ENCODE measurements at places on chromosomes 3 and 15.

DNA sequence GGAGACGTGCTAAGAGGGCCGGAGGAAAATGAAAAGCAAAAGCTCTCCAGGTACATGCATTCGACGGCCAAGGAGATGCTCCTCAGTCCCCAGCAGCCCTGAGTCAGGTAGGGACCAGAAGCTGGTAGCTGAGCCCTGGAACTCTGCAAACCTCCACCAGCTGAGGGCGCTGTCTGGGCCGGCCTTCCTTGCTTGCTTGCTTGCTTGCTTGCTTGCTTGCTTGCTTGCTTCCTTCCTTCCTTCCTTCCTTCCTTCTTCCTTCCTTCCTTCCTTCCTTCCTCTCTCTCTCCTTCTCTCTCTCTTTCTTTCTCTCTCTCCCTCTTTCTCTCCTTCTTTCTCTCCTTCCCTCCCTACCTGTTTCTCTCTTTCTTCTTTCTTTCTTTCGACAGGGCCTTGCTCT, 94.6 kb upstream of the RASGRF1 start:
- no peak for DNase-seq

DNA sequence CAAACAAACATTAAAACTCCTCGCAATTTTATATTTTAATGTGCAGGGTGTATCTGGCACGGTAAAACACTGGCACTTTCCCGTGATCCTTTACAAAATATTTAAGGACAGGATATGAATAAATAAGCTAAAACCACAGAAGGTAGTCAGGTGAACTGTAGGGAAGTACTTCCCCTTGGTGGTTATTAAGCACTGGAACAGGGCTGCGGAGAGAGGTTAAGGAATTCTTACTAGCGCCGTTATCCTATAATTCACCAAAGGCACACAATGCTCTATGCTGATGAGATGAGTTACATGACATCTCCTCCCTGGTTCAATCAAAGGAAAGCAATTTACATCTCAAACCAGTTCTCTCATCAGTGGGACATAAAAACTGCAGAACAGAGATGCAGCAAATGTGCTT, 289.8 kb downstream of the ZBTB20 start:
- DNase-seq: no peak

DNA sequence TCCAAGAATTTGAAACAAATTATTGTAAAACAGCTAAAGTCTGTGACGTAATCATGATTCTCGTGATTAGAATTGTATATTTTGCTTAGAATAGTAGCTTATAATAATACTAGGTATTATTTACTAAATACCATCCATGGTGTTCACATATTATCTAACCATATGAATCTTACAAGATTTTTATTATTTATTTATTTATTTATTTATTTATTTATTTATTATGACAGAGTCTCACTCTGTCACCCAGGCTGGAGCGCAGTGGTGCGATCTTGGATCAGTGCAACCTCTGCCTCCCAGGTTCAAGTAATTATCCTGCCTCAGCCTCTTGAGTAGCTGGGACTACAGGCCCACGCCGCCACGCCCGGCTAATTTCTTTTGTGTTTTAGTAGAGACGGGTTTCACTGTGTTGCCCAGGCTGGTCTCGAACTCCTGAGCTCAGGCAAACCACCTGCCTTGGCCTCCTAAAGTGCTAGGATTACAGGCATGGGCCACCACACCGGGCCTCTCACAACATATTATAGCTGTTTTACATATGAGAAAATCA, 173.5 kb downstream of the EPHA3 start:
- no peak for DNase-seq

- no peak for DNase-seq
Measured at GRCh38 chr3:127566833-127567232, 23.7 kb downstream of the TPRA1 start.

DNA sequence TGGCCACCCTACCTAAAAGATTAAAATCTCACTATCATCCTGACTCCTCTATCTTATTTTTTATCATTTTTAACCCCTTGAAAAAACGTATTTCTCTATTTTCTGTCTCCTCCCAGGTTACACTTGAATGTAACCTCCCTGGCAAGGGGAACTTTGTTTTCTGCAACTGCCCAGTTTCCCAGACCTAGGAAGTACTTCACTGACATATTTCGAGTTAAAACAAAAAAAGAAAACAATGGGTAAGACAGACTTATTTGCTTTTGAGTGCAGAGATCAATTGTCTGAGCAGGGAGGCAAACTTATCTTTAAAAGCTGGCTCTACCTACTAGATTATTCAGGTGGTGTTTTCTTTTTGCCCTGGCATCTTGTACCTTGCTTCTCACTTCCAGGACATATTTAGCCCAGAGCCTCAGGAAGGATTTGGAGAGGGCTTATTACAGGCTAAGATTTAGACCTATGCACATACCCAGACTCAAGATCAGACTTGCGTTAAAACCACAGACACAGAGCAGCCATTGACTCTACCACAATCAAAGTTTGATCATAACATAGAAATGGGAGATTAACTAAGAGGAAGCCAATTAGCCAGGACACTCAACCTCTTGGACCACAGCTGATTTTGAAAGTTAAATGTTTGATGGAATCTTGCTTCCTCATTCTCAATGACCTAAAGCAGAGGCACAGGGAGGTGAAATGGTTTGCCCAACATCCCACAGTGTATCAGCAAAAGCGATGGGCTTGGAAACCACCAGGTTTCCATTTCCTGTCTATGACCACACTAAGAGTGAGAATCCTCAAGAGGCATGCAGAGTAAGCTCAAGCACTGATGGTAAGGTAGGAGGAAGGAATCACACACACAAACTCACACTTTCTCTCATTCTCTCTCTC, 169.5 kb upstream of the THBS1 start:
- no peak for DNase-seq

GRCh38 chr15:38050529-38051448, 116.3 kb downstream of the TMCO5A start:
- DNase-seq: peak; percentile 73

DNA sequence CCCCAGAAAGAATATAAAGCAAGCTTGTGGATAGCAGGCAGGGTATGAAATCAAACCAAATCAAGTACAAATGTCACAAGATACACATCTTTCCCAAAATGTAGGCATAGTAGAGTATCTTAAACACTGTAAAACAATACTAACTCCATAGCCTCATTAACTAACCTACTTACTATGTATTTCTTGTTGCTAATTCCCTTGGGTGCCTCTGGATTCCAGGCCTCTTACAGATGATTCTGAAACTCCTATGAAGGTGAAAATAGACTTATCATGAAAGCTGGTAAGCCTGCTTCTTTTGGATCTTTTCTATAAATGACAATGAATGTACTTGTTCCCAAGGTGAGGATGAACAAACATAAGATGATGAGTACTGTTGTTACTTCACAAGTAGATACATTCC, 93.8 kb downstream of the FRMD5 start:
- DNase-seq: no peak

GRCh38 chr3:7917443-7918151, 584.0 kb upstream of the LMCD1 start:
- DNase-seq: no peak

- no peak for DNase-seq
Measured at GRCh38 chr15:74580538-74581350, 34.9 kb upstream of the CLK3 start.

DNA sequence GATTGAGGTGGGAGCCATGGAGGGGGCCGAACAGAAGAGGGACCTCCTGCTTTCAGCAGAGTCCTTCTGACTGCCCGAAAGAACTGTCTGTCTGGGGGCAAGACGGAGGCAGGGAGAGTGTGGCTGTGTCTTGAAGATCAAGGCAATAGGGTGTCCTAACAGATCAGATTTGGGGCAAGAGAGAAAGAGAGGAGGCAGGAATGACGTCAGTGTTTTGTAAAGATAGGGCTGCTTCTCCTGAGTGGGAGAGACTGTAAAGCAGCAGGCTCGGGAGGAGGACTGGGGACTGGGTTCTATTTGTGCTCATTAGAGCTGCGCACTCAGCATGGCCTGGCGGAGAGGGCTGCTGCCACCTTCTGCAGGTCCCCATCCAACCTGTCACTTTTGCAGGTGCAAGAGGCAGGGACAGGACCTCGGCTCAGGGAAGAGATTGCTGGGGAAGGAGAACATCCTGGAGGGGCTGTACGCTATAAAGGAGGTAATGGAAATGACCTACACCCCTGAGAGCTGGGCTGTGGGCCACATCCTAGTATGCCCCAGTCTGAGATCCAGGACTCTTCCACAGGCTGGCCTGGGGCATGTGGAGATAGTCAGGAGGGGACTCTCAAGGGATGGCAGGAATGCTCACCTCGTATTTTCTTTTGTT, 29.0 kb upstream of the FGD5 start:
- no peak for DNase-seq

GRCh38 chr15:76169018-76169417, 109.2 kb downstream of the TMEM266 start:
- DNase-seq: no peak

DNA sequence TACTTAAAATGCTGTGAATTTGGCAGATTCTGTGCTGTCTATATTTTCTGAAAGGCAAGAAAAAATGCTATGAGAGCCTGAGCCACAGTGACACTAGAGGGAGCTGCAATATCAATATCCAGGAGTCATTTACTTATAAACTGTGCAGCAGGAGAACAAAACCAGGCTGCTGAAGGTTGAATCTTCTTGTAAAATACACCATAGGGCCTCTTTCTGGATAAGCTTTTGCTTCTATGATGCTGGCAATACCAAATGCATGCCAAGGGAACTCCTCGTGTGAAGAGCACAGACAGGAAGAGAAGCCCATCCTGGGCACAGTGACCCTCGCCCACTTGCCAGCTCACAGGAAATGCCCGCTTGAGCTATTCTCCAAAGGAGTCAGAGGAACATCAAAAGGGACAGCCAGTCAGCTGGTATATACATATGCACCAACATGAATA, 48.0 kb upstream of the TSPAN3 start:
- DNase-seq: peak; percentile 73

DNA sequence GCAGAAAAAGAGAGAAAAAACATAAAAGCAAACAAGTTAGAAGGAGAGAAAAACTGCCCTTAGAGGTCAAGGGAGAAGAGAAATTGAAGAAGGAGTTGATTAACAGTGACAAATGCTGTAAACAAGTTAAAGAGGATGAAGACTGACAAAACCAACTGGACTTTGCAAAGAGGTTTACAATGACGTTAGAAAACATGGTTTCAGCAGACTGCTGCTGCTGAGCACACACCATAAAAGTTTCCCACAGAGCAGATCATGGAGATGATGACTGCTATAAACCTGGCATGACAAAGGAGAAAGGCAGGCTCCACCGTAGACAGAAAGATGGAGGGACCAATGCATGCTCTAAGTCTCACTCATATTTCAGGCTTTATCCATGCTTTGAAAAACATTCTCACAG, 78.7 kb downstream of the POLQ start:
- no peak for DNase-seq

DNA sequence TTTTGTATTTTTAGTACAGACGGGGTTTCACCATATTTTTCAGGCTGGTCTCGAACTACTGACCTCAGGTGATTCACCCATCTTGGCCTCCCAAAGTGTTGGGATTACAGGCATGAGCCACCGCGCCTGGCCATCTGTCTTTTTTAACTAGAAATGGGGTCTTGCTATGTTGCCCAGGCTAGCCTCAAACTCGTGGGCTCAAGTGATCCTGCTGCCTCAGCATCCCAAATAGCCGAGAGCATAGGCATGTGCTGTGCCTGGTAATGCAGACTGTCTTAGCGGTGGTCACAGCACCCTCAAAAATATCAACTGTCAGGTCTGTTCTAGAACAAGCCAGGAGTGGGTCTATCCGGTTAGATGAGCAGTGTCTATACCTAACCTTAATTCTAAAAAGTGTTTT, 48.2 kb downstream of the SPATA12 start:
- DNase-seq: no peak

- no peak for DNase-seq
Measured at GRCh38 chr15:66868918-66869317, 166.9 kb downstream of the SMAD6 start.

DNA sequence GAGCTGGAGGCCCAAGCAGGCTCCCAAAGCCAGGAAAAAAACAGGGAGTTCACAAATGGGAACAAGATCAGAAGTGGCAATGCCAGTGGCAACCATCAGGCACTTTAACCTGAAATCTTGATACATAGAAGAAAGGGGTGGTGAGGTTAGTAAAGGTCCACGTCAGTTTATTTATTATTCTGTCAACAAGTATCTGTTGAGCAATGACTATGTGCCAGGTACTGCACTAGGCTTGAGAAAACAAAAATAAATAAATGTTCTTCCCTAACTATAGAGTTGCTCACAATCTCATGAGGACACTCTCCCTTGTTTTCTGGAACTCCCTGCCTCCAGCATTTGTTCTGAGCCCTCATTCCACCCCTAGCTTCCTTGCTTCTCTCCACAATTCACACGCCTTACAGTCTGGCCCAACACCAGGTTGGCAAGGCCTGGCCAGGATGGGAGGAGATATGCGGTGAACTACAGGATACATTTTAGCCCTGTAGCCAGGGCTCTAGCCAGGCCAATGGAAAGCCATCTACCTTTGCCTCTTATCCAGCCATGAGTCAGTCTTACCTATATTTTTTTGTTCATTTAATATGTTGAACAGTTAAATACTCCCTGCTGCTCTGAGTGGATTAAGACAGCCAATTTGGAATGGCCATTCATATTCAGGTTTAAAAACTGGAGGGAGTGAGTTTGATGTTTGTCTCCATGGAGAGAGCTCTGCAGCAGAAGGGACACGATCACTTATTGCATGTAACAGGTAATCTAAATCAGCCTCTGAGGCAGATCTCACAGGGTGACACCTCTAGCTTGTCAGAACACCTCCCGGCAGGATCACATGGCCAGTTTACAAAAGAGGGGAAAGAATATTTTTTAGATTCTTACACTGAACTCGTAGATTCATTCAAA, 161.9 kb upstream of the ATP11B start:
- DNase-seq: no peak

DNA sequence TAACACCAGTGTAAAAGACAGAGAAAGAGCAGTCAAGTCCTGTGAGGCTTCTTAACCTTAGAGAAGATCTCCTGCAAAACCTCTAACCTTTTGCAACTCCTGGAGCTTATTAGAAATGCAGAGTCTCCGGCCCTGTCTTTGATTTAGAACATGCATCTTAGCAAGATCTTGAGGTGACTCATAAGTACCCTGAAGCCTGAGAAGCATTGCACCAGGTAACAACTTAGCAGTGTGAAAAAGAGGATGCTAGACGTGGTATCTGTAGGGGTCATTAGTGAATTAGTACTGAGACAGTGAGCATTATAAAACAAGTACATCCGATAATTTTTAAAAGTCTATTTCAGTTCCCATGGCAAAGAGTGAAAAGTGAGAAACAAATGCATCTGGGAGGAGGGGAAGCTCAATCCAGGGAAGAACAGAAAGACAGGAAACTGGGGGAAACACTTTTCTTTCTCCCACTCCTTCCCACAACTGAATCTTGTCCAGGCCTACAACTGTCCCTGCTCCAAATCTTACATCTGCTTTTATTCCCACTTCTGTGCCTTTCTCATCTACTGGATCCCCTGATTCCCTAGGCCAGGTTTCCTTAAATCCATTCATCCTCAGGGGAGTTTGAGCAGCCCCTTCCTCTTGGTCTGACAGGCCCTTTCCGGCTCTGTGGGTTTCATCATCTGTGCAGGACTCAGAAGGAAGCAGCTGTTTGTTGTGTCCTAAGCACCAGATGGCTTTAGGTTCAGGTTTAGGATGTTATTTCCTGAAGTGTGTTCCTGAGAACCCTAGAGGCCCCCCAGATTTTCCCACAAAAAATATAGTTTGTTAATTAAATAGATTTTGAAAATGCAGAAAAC, 128.1 kb upstream of the IL12A start:
- no peak for DNase-seq

GRCh38 chr3:125083776-125084175, 28.0 kb upstream of the HEG1 start:
- DNase-seq: peak; percentile 40

- no peak for DNase-seq
Measured at GRCh38 chr3:32869513-32870047, 51.8 kb downstream of the TRIM71 start.

- no peak for DNase-seq
Measured at GRCh38 chr3:164030194-164030593, 1048.1 kb downstream of the SI start.

GRCh38 chr3:195260280-195260905, 10.6 kb downstream of the XXYLT1 start:
- DNase-seq: no peak

Data from AG20443 (cell line).